Central memory CD8-positive, alpha-beta T cell (primary cell): ENCODE measurements at places on chromosomes 16 and 17.

GRCh38 chr17:82815790-82816305, 24.0 kb downstream of the ZNF750 start:
- no peak for DNase-seq

DNA sequence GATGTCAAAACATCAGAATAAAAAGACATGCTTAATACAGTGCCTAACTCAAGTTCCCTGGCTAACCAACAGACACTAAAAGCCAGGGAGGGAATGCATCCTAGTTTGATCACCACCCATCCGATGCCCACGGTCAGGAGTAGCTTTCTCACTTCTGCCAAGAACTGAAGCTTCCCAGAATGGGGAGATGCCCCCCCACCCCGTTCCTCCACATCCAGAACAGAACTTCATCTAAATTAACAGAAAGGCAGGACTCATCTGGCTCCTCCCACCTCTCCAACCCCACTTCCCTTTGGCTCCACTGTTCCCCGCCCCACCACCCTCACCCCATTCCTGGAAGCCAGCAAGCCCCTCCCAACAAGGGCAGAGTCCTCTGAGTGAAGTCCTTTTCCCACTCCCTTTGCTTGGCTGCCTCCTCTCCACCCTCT, 33.7 kb downstream of the GDE1 start:
- no peak for DNase-seq

GRCh38 chr16:69566240-69566980, 644 bp downstream of the NFAT5 start:
- no peak for DNase-seq

- DNase-seq: no peak
Observed at GRCh38 chr16:8183176-8184099, 406.9 kb downstream of the TMEM114 start.

- DNase-seq: no peak
Observed at GRCh38 chr16:13238182-13238581, 336.8 kb downstream of the SHISA9 start.

GRCh38 chr17:78737332-78737731, 44.7 kb downstream of the CYTH1 start:
- no peak for DNase-seq

- DNase-seq: no peak
Observed at GRCh38 chr16:6018848-6019489, 921.4 kb upstream of the EEF2KMT start.

DNA sequence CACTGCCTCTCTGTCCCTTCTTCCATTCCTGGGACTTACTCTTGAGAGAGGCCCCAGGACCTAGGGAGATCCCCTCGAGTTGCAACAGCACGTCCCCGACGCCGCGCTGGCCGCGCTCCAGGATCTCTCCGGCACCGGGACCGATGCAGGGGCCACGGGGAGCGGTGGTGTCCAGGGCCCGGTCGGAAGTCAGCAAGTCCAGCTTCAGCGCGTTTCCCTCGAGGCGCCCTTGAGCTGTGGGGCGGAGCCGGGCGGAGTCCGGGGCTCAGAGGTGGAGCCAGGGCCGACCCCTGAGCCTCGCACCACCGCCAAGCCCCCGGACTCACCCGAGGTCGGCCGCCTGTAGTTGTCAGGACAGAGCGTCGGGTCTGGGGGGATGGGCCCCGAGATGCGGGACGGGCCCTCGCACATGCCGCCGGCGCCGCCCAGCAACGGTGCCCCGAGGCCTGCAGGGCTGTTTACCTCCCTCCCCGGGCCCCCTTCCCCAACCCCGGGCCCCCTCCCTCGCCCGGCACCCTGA, 458 bp downstream of the ENKD1 start:
- DNase-seq: no peak

- no peak for DNase-seq
Observed at GRCh38 chr17:17029938-17030337, 12.3 kb upstream of the MPRIP start.

DNA sequence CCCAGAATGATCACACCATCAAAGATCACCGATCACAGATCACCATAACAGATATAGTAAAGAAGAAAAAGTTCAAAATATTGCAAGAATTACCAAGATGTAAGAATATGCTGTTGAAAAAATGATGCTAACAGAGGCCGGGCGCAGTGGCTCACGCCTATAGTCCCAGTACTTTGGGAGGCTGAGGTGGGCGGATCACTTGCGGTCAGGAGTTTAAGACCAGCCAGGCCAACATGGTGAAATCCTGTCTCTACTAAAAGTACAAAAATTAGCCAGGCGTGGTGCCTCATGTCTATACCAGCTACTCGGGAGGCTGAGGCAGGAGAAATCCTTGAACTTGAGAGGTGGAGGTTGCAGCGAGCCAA, 53.2 kb downstream of the CPPED1 start:
- DNase-seq: no peak

GRCh38 chr17:32772453-32773025, 104.4 kb downstream of the MYO1D start:
- no peak for DNase-seq

GRCh38 chr16:70786020-70786755, 14.8 kb downstream of the VAC14 start:
- DNase-seq: no peak

- no peak for DNase-seq
Observed at GRCh38 chr16:12345349-12345748, 368.8 kb downstream of the SNX29 start.

DNA sequence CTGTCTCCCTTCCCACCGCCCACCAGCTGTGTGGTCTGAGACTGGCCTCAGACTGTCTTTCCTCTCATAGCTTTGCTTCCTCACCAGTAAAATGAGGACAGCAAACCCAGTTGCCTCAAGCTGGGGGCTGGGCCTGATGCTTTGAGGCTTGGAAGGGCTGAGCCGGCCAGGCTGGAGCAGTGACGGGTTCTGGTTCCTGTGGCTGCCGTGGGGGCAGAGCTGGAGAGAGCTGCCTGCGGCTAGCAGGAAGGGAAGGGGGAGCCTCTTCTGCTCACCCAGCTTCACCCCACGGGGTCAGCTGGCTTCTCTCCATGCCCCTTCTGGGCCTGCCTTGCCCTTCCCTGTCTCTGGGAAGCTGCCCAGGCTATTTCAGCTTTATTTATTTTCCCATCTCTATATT, 23.7 kb downstream of the LASP1 start:
- DNase-seq: no peak

GRCh38 chr17:64336760-64337413, 53.8 kb downstream of the PECAM1 start:
- no peak for DNase-seq

DNA sequence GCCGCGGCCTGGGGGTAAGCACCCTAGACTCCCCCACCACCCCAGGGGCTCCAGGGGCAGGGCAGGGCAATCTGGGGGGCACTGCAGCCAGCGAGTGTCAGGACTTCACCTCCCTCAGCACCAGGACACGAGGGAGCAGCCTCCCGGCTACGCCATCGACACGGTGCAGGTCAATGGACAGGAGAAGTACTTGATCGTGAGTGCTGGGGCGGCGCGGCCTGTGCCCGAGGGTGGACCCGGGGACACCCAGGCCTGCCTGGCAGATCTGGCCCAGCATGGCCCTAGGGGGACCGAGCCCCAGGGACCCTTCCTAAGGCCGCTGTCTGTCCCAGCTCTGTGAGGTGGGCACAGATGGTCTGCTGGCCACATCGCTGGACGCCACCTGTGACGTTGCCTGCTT, 3.1 kb upstream of the RHBDL1 start:
- DNase-seq: no peak

DNA sequence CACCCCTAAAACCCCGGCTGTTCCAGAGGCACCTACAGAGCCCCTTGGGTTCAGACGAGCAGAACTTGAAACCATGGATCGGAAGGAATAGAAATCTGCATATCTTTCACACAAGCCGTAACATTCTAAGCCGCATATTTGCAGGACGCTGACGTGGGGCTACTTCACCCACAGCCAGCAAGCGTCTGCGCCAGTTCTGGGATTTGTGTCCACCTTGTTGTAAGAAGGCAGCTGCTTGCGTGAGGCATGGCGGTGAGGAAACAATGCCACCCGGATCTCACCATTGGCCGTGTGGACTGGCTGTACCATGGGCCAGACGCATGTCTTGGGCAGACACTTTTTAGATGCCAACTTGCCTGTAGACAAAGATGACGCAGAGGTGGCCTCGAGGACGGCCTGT, 34.5 kb downstream of the TNFRSF13B start:
- DNase-seq: no peak

DNA sequence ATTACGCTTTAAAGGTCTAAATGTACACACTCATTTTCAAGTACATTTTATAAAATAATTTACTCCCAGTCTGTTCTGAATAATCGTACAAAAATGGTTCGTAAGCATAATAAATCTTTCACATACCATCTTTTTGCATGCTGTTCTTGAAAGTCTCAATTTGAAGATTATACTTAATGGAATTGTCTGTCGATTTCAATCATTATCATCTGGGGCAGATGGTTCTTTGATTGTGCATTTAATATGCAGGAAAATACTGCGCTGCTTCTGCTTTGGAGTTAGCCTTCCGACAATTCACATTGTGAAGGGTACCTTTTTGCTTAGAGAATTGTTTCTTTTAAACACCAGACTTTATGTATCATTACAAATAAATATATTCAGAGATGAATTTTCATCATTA, 262.8 kb downstream of the ABCC12 start:
- DNase-seq: no peak

DNA sequence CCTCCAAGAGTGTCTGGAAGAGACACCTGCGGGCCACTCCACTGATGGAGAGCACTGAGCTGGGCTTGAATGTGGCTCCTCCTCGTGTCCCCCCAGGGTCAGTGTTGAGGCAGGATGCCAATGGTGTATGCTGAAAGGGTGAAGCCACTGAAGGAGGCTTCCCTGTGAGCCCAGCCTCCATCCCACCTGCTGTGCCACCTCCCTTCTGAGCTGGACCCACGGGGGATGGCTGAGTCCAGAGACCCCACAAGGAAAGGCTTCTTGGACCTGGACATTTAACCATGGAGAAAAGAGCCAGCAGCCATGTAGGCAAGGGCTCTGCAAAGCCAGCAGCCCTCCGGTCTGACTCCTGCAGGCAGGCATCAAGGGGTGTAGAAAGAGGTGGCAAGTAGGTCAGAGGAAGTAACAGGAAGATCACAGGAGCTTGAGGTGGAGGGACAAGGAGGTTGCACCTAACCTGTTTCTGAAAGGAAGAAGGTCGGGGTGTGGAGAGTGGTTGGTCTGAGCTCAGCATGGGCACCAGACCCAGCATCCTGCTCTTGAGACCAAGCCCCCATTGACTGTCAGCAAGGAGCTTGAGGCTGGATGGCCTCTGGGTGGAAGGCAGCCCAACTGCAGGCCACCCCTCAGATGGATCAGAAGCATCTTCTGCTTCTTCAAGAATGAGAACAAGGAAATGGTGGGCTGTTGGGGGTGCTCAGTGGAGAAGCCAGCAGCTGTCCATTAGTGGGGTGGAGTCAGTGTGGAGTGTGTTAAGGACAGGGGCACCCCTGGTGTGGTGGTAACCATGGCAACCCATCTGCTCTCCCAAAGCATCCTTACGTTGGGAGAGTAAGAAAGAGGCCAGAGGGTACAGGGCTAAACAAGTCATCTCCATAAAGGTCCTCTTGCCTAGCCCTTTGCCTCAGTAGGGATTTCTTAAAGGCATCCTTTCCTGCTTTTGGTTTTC, 80.7 kb downstream of the PLD6 start:
- peak; percentile 46 for DNase-seq

- DNase-seq: peak; percentile 25
Observed at GRCh38 chr16:53131363-53132071, 76.7 kb downstream of the CHD9 start.

GRCh38 chr17:15943971-15944758, 765 bp upstream of the ADORA2B start:
- no peak for DNase-seq

- peak; percentile 58 for DNase-seq
Observed at GRCh38 chr17:83200231-83200699, 120.9 kb downstream of the METRNL start.

DNA sequence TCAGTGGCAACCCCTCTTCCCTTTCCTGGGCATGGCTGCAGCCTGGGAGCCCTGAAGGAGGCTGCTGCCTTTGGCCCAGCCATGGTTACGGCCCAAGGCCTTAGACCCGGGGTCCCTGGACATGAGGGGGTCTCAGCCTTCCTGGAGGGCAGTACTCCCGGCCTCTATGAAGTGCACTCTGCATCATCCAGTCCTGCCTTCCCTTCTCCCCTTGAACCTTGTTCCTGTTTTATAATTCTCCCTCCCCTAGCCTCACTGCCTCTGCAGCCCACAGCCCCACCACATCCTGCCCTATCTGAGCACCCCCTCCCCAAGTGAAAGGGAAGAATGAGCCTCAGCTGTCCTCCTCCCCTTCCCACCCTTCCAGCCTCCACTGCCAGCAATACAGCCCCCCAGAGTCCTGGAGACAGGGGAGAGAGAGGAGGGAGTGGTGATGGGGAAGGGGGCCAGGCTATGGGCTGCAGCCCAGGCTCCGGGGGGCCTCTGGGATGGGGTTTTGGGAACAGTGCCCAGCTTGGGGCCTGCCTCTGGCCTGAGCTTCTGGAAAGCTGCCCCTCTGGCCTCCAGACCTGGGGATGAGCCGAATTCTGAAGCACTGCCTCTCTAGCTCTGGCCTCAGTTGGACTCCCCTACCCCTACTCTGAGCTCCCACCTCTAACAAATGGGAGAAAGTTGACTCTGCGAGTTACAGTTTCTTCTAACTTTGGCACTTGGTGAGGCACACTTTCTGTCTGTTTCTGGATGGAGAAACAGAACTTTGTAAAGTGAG, 7.6 kb downstream of the CCR7 start:
- no peak for DNase-seq

DNA sequence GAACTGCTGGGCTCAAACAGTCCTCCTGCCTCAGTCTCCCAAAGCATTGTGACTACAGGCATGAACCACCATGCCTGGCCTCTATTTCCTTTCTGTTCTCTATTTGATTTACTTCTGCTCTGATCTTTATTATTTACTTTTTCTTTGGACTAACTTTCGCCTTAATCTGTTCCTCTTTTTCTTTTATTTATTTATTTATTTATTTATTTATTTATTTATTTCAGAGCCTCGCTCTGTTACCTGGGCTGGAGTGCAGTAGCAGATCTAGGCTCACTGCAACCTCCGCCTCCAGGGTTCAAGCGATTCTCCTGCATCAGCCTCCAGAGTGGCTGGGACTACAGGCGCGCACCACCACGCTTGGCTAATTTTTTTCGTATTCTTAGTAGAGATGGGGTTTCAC, 1158.3 kb upstream of the GOT2 start:
- no peak for DNase-seq

- DNase-seq: no peak
Observed at GRCh38 chr17:50106393-50107131, 11.4 kb downstream of the PDK2 start.
